ENCODE measurements at places on chromosomes 7 and 10. TPM values are rescaled to one million over a fixed set of nuclear protein-coding genes. Genes with fewer than 3 reads are reported as not detected.

DNA sequence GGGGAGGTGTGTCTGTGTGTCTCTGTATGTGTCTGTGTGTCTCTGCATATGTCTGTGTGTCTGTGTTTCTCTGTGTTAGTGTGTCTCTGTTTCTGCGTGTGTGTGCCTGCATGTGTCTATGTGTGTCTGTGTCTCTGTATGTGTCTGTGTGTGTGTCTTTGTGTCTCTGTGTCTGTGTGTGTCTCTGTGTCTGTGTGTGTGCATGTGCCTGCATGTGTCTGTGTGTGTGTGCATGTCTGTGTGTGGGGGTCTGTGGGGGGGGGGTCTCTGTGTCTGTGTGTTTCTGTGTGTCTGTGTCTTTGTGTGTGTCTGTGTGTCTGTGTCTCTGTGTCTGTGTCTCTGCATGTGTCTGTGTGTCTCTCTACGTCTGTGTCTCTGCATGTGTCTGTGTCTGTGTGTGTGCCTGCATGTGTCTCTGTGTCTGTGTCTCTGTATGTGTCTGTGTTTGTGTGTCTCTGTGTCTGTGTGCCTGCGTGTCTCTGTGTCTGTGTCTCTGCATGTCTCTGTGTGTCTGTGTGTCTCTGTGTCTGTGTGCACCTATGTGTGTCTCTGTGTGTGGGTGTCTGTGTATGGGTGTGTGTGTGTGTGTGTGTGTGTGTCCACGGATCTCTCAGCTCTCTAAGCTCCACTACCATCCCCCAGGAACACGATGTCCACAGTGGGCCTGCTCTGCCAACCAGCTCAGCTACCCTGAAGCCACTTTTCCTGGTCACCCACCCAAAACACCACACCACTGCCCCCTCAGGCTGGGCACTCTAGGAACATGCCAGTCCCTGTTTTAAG, 41.7 kb downstream of the RASGEF1A start:
- no peak for DNase-seq

DNA sequence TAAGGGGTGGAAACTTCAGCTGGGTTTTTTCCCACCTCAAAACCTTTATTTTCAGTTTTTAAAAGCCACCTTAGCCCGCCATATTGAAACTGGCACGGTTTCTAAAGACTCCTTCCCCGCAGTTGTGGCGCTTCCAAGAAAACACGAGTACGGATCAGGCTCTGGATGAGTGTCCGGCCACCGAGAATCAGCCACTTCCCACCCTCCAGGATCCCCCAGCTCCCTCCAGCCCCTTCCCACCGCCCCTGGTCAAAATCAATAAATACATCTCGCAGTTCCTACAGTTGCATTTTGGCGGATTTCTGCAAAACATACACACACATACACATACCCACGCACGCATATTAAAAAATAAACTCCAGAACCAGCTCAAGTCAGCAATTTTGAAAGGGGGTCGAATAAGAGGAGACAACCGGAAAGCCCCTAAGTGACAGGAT, 1.1 kb downstream of the SFMBT2 start:
- DNase-seq = no peak

- no peak for DNase-seq
Measured at GRCh38 chr7:99111591-99111990, 32.3 kb downstream of the SMURF1 start.

DNA sequence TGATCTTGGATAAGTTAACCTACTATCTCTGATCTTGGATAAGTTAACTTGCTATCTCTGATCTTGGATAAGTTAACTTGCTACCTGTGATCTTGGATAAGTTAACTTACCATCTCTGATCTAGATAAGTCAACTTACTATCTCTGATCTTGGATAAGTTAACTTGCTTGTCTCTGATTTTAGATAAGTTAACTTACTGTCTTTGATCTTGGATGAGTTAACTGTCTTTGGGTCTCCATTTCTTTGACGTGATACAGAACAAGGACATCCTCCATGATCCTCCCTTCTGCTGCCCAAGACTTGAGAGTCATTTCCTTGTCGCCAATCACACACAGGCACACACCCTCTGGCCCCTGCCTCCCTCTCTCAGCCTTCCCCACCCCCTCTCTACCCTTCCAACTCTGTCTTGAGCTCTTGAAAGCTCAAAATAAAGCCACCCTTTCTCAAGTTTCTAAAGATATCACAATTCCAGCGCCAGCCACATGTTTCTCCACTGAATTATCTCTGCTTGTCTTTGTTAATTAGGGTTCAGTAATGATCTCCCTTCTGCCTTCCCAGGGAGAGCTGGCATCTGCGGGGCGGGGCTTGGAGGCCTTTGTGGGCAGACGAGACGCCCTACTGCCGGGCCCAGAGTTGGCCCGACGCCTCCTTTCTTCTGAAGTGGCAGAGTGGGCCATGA, 85.1 kb upstream of the GTF2I start:
- no peak for DNase-seq

DNA sequence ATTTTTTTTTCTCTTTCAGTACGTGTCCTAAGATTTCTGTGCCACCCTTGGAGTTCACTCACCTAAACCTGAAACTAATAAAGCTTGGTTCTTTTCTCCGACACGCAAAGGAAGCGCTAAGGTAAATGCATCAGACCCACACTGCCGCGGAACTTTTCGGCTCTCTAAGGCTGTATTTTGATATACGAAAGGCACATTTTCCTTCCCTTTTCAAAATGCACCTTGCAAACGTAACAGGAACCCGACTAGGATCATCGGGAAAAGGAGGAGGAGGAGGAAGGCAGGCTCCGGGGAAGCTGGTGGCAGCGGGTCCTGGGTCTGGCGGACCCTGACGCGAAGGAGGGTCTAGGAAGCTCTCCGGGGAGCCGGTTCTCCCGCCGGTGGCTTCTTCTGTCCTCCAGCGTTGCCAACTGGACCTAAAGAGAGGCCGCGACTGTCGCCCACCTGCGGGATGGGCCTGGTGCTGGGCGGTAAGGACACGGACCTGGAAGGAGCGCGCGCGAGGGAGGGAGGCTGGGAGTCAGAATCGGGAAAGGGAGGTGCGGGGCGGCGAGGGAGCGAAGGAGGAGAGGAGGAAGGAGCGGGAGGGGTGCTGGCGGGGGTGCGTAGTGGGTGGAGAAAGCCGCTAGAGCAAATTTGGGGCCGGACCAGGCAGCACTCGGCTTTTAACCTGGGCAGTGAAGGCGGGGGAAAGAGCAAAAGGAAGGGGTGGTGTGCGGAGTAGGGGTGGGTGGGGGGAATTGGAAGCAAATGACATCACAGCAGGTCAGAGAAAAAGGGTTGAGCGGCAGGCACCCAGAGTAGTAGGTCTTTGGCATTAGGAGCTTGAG, at the start of gene CFTR:
Gene CFTR, plus strand, starts transcription at position 801 of the 830 bp plus-strand sequence. CDS start 70 bp downstream, outside the sequence.
- peak; percentile 73 for DNase-seq

DNA sequence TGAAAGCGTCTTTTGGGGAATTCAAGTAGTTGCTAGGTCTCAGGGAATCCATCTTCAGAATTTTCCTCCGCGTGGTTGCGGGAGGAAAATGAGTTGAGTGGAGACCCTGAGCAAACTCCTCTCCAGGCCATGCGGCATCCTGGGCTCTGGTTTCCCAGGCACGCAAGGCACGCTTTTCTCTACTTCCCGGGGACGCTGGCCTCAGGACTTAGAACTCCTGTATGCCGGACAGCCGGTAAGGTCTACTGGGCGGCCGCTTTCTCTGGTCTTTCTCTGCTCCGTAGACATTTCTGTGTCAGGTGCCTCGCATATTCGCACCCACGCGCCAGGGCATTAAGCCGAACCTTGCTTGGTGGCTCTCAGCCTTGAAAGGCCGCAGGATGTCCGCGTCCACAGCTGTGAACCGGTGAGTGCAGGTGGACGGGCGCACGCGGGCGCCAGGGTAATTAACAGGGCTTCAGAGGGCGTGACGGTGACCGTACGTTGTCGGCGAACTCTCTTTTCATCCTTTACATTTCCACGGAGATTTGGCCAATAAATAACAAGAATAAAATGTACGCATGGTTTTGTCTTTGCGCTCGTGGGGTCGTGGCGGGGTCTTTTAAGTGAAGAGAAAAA, 992 bp upstream of the RBM20 start:
- DNase-seq = peak; percentile 78

GRCh38 chr7:40220421-40220911, 85.7 kb downstream of the SUGCT start:
- no peak for DNase-seq

DNA sequence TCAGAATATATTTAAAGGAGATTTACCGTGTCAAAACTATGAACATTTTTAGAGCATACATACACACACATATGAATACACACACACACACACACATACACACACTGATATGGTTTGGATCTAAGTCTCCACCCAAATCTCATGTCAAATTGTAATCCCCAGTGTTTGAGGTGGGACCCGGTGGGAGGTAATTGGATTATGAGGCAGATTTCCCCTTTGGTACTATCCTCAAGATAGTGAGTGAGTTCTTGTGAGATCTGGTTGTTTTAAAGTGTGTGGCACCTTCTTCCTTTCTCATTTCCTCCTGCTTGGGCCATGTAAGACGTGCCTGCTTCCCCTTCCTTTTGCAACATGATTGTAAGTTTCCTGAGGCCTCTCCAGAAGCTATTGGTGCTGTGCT, 515.0 kb upstream of the ZMIZ1 start:
- no peak for DNase-seq

DNA sequence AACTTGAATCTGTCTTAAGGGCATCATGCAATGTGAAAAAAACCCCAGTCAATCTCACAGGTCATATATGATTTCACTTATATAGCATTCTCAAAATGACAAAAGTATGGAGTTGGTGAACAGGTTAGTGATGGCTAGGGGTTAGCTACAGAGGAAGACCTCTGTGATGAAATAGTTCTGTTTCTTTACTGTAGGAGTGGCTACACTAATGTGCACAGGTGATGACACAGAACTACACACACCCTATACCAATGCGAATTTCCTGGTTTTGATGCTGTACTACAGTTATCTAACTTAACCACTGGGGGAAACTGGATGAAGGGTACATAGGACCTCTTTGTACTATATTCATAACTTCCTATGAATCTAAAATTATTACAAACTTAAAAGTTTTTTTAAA, 541.8 kb downstream of the PARD3 start:
- no peak for DNase-seq

GRCh38 chr10:17981766-17982380, 30.2 kb downstream of the SLC39A12 start:
- no peak for DNase-seq

DNA sequence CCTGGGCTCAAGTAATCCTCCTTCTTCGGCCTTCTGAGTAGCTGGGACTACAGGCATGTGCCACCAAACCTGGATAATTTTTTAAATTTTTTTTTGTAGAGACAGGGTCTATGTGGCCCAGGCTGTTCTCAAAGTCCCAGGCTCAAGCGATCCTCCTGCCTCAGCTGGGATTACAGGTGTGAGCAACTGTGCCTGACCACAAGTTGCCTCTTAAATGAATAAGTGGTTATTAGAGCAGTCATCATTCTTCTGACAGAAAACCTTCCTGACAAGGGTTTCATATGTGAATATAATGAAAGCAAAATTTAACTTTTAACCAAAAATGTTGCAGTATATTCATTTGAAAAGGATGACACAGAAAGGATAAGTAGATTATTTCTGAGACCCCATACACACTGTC, 532.5 kb downstream of the GRM8 start:
- DNase-seq = no peak

DNA sequence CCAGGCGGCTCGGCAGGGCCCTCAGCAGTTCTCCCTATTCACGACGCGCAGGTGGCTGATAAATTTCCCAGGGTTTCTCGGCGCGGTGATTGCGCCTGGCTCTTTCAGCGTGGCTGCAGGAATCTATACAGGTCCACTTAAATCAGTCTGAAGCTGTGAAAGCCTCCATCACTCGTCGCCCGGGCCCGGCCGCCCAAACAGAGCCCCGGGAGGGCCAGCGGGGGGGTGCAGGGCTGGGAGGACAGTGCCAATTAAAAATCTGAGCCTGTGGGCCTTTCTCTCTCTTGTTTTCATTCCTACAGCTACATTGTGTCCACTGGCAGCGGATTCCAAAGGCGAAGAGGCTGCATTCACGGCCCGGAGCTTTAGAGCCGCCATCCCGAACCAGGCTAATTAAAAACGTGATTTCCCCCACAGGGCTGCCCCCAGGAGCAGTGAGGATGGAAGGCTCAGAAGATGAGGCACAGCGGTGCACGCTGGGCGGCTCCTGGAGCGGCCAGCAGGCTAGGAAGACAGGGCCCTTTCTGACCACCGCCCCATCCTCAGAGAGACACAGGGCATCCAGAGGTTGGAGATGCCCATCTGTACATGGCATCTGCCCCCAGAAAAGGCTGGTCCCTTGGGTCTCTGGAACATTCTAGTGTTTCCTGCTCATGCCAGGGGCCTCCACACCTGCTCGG, 100.7 kb downstream of the FAM53B start:
- no peak for DNase-seq

GRCh38 chr10:46306516-46307184, 19.9 kb downstream of the ANTXRL start:
- DNase-seq = no peak

- DNase-seq = peak; percentile 42
Measured at GRCh38 chr10:92801978-92802872, 46.1 kb upstream of the EXOC6 start.

GRCh38 chr7:2102375-2102723, 130.4 kb downstream of the MAD1L1 start:
- DNase-seq = no peak

DNA sequence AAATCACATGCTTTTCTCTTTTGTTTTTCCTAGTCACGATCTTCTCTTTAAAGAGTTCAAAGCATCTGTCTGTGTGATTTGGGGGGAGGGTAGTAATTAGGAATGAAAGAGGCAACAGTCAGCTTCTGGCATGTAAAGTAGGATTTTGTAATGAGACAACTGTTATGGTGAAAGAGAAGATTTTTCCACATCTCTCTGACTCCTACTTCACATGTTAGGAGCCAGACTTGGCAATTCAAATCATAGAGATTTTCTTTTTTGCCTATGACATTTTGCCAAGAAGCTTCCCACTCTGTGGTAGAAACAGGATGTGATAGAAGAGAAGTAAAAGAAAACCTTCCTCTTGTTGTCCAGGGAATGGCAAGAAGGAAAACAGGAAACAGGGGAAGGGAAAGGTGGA, 38.3 kb upstream of the KLHL7 start:
- no peak for DNase-seq

DNA sequence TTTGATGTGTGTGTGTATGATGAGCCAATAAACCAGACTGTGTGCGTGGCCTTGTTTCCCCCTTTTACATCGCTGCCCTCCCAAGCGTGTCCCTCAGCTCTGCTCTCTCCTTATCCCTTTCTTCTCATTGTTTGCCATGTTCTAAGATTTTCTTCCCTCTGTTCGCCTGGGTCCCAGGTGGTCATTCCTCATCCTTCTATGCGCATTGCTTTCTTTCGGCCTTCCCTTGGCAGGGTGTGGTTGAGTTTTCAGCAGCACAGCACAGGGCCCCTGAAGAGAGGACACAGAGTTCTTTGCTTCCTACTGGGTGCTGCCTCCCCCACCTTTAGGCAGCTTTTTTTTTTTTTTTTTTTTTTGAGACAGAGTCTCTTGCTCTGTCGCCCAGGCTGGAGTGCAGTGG, 23.1 kb downstream of the GBX1 start:
- DNase-seq = no peak

GRCh38 chr7:119007236-119007635, 782.7 kb downstream of the ANKRD7 start:
- no peak for DNase-seq

- no peak for DNase-seq
Measured at GRCh38 chr7:106019470-106019820, 56.4 kb downstream of the CDHR3 start.

- no peak for DNase-seq
Measured at GRCh38 chr10:37754538-37755323, 102.7 kb downstream of the ZNF248 start.

GRCh38 chr7:80047856-80048459, 86.7 kb upstream of the GNAI1 start:
- DNase-seq = no peak

Gene BTBD16
- not detected for total RNA-seq

Gene TLX1
- total RNA-seq = not detected

Gene C10orf71
- total RNA-seq = not detected

Gene MACC1
- total RNA-seq = 17.1 TPM

Gene AKR1C3
- total RNA-seq = 4.6 TPM

Gene GNAT3
- not detected for total RNA-seq

Gene PTPRZ1
- 135 TPM for total RNA-seq

Gene TCAF2
- total RNA-seq = 0.31 TPM
